ENCODE measurements at places on chromosomes 5 and 9. TPM values are rescaled to one million over a fixed set of nuclear protein-coding genes. Genes with fewer than 3 reads are reported as not detected.

CD180 gene
- total RNA-seq, result not detected

FCN1 gene
- total RNA-seq, result not detected

IL11RA gene
- total RNA-seq, result 23.4 TPM

PRELID2 gene
- total RNA-seq, result 44.0 TPM

RAB24 gene
- 17.8 TPM for total RNA-seq

BTNL9 gene
- total RNA-seq, result not detected

NR4A3 gene
- total RNA-seq, result 2.4 TPM

SHISAL2B gene
- not detected for total RNA-seq

Measured in aortic smooth muscle cell (primary cell).